Stimulated activated CD4-positive, alpha-beta T cell treated with anti-CD3 and anti-CD28 coated beads, Interleukin-15, amount 100 ng/mL, for 48 hours (primary cell): ENCODE measurements at places on chromosomes 2 and 18.

DNA sequence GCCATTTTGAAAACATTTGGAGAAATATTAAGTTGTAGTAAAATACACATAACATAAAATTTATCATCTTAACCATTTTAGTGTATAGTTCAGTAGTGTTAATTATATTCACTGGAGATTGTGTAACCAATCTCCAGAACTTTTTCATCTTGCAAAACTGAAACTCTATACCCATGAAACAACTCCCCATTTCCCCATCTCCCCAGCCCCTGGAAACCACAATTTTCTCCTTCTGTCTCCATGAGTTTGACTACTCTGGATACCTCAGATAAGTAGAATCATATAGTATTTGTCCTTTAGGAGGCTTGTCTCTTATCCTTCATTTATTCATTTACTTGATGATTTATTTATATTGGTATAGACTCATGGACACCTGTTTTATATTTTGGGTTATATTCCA lies 392.9 kb downstream of the SETBP1 start:
- no peak for DNase-seq

DNA sequence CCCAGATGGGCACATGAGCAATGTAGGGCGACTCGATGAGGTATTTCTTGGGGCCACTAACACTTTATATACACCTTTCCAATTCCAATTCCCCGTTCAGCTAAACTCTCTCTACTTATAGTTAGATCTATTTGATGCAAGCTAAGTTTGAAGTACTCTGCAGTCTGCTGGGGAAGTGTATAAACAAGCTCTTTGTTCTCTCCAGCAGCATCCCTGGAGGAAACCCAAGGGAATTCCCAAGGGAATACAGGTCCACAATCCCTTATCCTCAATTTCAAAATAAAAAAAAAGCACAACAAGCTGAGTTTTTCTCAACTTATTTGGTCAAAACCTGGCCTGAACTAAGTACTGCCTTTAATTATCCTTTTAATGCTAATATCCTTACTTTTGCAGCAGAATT lies 433.3 kb downstream of the NBAS start:
- DNase-seq = no peak

DNA sequence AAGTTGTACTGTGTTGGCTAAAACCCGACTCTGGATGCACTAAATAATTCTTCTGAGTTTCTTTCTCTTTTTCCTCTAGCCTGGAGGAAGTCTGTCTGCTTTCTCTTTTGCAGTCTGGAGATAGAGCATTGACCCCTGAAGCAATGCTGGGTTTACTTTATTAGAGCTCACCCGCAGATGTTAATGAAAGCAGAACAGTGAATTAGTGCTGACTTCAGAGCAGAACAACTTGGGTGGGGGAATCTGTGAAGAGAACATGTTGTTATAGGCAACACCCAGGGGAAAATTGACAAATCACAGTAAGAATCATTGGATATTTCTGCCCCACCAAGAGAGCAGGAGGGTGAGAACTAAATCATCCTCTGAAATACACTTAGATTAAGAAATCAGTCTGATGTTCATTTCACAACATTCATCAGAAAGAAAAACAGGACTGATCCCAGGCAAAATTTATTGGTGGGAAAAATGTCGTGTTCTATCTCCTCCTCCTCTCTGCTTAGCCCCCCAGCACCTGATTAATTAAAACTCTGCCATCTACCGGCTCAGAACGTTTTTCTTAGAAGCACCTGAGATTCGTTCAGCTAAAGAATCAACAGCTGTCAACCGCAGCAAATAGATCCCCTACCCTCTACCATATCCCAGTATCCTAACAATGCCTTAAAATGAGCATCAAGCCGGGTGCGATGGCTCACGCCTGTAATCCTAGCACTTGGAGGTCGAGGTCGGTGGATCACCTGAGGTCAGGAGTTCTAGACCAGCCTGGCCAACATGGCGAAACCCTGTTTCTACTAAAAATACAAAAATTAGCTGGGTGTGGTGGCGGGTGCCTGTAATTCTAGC lies 165.1 kb downstream of the FMNL2 start:
- no peak for DNase-seq

DNA sequence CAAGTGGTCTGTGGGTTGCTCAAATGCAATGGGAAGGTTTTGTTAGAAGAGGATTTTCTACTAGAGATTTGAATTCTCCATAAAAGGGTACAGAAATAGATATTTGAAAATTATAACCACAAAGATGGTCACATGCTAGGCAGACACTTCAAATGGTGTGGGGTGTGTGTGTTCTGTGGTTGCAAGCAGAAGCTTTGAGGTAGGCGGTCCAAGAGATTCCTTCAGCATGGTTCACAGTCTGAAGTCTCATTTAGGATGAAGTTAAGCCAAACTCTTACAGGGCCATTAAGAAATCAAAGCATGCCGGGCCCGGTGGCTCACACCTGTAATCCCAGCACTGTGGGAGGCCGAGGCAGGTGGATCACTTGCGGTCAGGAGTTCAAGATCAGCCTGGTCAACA lies 38.3 kb upstream of the RMDN2 start:
- DNase-seq = no peak

DNA sequence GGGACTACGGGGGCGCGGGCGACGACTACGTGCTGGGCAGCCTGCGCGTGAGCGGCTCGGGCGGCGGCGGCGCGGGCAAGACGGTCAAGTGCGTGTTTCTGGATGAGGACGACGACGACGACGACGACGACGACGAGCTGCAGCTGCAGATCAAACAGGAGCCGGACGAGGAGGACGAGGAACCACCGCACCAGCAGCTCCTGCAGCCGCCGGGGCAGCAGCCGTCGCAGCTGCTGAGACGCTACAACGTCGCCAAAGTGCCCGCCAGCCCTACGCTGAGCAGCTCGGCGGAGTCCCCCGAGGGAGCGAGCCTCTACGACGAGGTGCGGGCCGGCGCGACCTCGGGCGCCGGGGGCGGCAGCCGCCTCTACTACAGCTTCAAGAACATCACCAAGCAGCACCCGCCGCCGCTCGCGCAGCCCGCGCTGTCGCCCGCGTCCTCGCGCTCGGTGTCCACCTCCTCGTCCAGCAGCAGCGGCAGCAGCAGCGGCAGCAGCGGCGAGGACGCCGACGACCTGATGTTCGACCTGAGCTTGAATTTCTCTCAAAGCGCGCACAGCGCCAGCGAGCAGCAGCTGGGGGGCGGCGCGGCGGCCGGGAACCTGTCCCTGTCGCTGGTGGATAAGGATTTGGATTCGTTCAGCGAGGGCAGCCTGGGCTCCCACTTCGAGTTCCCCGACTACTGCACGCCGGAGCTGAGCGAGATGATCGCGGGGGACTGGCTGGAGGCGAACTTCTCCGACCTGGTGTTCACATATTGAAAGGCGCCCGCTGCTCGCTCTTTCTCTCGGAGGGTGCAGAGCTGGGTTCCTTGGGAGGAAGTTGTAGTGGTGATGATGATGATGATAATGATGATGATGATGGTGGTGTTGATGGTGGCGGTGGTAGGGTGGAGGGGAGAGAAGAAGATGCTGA lies 1.4 kb downstream of the SOX11 start:
- DNase-seq = no peak

GRCh38 chr2:53302455-53302854 lies 465.1 kb upstream of the CHAC2 start:
- DNase-seq = no peak

DNA sequence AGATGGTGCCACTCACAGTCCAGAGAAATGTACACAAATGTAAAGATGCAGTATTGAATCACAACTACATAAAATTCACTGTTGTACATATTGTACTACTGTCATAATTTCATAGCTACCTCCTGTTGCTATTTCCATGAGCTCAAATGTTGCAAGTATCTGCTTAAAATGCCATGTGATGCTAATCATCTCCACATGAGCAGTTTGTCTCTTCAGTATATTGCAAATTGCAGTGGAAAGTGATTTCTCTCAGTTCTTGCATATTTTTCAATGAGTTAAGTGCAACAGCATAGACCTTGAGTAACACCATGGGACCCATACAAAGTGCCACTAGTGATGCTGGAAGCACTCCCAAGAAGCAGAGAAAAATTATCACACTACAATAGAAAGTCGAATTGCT lies 51.9 kb downstream of the MAIP1 start:
- no peak for DNase-seq

GRCh38 chr2:172962082-172962481 lies 113.6 kb upstream of the MAP3K20 start:
- no peak for DNase-seq

- no peak for DNase-seq
Measured at GRCh38 chr2:124091721-124092120, 66.6 kb downstream of the CNTNAP5 start.

DNA sequence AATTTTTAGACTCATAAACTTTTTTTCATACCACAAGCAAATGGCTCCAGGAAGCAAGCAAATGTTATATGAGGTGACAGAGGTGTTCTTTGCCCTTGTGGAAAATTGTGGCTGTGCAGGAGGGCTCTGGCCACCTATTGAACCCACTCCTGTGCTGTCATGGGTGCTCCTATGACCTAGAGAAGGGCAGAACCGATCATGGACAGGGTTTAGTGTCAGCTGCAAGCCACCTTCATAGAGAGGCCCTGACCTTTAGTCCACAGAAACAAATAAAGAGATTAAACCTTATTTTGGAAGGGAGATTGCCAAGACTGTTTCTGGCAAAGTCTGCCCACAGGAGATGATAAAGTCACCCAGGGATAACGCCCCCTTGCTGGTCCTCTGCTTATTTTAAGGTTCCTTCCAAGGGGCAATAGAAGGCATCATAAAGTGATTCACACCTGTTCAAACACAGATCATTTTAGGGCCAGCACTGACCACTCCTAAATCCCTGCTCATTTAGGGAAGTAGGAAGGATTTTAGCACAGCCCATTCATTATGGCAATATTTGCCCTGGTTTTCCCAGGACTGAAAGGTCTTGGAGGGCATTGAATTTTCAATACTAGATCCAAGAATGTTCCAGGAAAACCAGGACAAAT lies 26.1 kb upstream of the STAT4 start:
- DNase-seq = no peak

- no peak for DNase-seq
Measured at GRCh38 chr2:148680462-148680861, 35.9 kb downstream of the EPC2 start.

DNA sequence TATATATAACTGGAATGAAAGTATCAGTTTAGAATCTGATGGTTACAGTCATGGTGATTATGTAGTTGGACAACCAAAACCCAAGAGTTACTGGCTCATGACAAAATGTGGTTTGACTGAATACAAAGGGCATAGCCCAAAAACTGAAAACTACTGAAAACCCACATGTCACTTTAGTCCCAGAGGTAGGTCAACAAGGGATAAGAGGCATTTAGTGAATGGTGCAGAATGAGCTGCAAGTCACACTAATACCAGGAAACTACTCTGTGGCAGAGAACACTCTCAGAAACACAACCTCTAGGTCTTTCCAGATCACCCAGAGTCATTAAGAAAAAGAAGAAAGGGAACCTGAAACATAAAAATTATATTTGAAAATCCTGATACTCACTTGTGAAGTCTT lies 154.5 kb downstream of the AGPS start:
- DNase-seq = no peak

GRCh38 chr18:27685807-27686412 lies 491.0 kb downstream of the CDH2 start:
- no peak for DNase-seq
